ENCODE measurements at places on chromosomes 6 and 20.

- no peak for DNase-seq
Observed at GRCh38 chr6:160051390-160051789, 70.2 kb upstream of the SLC22A1 start.

GRCh38 chr6:13725570-13725969 lies 13.9 kb upstream of the RANBP9 start:
- DNase-seq: peak; percentile 37

- DNase-seq: no peak
Observed at GRCh38 chr6:149820506-149820905, 43.7 kb downstream of the LRP11 start.

- DNase-seq: peak; percentile 67
Observed at GRCh38 chr6:125310994-125311649, 9.4 kb upstream of the HDDC2 start.

DNA sequence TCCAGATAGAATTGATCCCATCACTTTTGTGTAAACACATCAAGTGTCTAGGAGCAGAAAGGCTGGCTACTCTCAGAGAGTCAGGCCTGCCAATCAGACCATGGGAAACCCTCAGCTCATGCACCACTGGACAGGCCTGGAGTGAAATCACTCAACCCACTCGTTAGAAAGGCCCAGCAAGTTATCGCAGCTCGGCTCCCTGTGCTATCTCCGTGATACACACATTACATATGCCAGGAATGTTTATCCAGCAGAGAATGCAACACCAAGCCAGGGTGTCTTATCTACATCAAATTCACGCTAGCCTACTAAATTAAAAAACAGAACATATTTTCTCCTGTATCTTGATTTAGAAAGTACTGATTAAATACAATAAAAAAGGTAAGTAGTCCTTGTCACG lies 232.4 kb upstream of the FOXQ1 start:
- DNase-seq: peak; percentile 91

DNA sequence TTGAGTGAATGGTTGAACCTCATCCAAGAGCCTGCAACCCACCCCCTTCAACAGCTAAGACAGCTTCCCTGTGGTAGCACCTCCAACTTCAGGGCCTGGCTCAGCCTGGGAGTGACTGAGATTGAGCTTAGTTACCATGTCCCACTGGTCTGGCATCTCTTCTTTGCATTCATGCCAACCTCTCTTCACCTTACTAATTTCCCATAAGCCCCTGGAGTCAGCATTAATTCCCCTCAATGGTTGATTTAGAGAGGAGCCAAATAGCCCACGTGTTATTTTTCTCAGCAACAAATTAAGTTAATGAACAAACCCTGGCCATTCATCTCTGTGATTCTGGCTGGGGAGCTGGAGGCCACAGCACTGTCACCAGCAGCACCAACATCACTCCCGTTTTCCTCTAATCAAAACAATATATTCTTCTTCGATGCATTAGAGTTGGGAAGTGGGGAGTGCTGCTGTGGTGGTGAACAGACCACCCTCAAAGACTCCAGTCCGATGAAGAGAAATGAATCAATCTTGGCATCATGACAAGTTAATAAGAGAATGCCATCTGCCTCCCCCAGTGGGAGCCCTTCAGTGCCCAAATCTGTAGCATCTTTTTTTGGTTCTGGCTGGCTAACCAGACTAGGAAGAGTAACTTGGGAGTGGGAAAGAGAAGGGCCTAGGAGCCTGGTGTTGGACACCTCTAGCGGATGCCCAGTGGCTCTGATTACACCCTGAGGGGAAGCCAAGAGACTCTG lies 316.9 kb upstream of the RNF24 start:
- DNase-seq: no peak

- no peak for DNase-seq
Observed at GRCh38 chr6:30234356-30234755, 21.1 kb upstream of the TRIM26 start.

- peak; percentile 50 for DNase-seq
Observed at GRCh38 chr6:119129148-119129967, 50.9 kb upstream of the FAM184A start.

GRCh38 chr6:138145402-138145801 lies 16.3 kb upstream of the ARFGEF3 start:
- DNase-seq: no peak

DNA sequence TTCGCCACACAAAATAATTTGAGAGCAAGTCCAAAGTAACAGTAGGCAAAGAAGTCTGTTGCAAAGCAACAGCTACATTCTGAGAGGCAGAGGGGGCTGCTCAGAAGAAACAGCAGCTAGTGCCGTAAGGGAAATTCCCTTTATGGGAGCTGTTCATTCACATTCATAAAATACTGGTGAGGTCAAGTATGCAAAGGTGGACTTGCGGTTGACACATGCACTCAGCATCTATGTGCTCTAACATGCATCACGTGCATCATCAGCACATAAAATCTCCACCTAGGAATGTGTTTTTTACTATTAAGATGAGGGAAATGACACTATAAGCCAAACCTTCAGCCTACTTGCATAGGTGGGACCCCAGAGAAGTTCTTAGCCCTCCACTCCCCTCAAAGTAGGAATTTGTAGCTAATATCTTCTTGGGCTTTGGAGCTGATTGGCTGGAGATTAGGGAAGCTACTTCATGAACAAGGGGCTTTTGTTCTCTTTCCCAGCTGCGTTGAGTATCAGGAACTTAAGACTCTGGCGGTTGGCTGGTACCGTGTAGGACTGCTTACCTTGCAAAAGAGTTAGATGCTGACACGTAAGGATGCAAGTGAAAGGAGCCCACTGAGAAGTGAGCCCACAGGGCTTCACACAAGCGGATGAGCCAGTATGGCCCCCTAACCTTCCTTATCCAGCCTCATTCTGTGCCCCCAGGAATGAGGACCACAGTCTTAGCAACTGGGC lies 12.4 kb downstream of the CST3 start:
- no peak for DNase-seq

GRCh38 chr6:131059486-131059885 lies 3.6 kb downstream of the EPB41L2 start:
- DNase-seq: peak; percentile 76

DNA sequence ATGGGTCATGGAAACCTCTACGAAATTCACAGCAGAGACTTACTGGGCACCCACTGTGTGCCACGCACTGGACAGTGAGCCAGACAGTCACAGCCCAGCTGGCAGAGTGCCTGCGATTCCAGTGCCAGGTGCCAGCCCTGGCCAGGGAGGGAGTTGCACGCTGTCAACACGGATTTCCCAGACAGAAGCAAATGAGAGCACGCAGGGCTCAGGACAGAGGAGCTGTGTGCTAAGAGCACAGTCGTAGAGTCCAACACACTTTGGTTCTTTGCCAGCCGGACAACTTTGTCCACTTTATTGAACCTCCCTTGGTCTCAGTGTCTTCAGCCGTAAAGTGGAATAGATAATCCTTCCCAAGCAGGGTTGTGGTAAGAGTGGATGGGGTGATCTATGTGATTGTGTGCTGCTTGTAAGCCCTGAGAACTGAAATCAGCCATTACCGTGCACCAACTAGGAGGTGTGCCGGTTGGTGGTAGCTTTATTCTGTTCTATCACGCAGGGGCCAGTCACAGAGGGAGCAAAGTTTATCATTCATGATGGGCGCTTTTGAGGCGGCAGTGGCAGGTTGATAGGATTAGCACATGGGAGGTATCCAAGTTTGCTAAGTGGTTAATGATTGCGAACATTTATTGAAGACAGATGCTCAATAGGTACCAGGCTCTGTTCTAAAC lies 40.6 kb downstream of the SIRPA start:
- no peak for DNase-seq

- no peak for DNase-seq
Observed at GRCh38 chr6:19535351-19535750, 301.8 kb upstream of the ID4 start.

GRCh38 chr6:163863565-163863964 lies 449.0 kb downstream of the QKI start:
- DNase-seq: no peak

DNA sequence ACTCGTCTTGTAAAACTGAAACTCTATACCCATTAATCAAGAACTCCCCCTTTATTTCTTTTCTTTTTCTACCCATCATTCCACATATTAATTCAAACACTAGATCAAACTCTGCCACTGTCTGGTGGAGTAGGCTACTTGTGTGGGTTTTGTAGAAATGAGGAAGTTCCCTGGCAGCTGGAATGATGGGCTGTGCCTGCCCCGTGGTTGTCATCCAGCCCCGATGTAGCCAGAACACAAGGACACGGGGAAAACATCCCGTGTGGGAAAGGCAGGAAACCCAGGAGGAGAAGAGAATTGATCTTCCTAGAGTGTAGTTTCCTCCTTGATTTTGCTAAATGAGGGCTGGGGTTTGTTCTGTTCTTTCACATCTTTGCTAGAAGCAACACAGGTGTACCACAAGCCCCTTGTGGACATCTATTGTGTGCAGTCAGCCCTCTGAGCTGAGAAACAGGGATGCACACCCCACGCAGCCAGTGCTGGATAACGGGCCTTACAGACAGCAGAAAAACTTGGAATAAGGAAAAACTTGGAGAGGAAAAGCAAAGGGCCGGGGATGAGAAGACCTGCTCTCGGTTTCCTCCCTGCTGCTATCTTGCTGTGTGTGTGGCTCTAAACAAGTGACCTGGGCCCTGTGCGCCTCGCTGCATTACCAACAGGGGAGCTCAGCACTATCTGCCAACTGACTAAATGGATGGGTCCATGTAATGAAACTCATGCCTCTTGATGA lies 88.0 kb downstream of the SCML4 start:
- DNase-seq: no peak

Data from Caki2 (cell line).